ENCODE measurements at places on chromosomes 5 and 9.

DNA sequence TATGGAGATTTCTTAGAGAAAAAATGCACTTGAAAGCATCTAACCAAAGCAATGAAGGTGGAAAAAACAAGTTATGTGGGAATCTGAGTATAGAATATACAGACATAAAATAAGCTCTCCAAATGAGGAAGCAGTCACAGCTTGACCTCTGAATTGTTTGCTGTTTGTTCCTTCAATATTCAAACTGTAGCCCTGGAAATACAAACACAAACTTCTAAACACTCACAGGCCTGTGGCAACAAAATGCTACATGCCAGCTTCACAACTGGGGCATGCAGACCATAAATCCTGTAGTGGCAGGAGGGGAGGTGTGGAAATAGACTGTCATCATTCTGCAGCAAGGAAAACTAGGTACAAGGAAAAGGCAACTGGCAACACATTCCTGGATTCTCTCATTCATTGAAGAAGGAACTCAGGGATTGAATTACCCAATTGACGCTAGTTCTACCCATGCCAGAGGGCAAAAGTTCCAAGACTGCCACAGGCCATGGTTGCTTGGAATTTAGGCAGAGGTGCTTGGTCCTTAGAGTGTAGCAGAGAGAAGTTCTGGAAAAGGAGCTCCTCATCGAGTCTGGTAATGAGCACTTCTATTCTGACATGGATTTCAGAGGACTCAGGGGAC, 349.6 kb downstream of the PDE4D start:
- DNase-seq: no peak

DNA sequence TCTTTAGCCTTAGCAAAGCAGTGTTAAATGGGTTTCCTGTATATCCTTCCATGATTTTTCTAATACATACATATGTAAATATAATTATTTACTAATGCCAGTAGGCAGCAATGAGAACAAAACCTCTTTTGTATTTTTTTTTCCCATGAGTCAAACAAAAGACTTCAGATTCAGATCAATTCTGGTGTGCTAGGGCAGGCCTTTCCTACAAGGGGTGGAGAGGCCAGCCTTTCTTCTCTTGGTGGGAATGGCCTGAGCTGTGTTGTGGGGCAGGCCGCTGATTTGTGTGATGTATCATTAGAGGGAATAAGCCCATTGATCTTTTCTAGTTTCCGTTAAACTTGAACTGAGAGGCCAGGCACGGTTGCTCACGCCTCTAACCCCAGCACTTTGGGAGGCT, 115.5 kb upstream of the DMRT1 start:
- no peak for DNase-seq

DNA sequence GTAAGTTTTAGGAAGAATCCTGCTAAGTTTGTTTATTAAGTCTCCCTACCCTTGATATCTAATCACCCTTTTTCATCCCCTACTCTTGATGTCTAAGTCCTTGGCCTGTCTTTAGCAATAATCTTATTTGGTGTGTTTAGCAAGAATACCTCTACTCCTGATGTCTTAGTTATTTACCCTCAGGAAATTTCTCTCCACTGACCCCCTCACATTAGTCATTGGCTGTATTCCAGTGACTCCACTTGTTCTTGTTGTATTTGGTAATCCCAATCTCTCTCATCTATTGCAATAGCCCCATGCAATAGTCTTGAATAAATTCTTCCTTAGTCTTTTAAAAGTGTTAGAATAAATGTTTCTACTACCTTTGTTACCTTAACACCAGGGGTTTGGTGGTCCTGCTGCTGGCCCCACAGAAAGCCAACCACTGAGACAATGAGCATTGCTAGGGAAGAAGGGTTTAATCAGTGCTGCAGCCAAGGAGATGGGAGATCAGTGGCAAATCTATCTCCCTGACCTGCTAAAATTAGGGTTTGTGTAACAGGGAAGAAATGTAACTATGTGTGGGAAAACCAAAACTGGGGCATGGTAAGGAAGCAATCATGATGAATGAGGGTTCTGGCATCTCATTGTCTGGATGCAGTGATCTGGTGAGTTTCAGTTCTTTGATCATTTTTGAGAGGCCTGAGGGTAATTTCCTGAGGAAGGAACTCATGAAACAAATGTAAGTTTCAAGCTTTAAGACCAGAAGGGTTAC, 236.4 kb upstream of the DAB2 start:
- no peak for DNase-seq

DNA sequence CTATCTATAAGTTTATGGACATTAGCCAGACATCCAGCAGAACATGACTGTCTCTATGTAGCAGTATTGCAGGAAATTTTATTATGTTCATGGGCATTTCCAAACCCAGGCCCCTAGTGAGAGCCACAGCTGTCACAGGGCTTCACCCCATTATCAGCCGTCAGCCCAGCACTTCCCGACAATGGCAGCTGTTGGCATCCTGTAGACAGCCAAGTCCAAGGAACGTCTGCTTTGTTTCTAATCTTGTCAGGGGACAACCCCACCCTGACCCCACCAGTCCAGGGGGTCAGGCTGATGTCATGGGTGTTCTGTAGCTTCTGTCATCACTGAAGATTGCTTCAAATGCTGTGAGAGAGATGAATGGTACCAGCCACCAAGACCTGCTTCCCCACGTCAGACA, 565.3 kb upstream of the BRINP1 start:
- no peak for DNase-seq

DNA sequence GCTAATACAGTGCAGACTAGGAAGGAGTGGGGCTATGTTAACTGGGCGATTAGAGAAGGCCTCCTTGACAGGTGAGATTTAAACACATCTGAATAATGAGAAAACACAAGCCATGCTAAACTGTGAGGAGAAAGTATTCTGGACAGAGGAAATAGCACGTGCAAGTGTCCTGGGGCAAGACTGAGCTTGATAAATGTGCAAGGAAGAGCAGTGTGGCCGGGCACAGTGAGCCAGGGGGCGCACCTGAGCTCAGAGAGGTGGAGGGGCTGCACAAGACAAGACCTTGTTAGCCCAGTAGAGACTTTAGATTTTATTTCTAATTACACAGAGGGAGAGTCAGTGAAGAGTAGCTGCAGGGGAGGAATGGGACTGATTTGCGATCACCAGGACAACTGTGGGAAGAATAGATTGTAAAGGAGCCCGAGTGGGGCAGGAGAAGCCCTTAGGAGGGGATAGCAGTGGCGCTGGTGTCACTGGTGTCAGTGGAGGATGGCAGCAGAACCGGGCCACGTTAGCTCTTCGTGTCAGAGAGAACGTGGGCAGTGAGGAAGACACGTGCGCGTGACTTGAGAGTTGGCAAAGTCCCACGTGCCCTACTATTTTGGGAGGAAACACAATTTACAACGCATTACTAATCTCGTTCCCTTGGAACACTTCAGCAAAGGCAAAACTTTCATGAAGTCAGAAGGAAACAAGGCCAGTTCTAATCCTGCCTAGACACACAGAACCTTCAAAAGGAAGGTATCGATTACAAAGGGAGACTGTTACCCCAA, 17.9 kb upstream of the C5orf47 start:
- DNase-seq: no peak

Measured in GM12878 (cell line).